ENCODE measurements at places on chromosomes 2 and 18.

DNA sequence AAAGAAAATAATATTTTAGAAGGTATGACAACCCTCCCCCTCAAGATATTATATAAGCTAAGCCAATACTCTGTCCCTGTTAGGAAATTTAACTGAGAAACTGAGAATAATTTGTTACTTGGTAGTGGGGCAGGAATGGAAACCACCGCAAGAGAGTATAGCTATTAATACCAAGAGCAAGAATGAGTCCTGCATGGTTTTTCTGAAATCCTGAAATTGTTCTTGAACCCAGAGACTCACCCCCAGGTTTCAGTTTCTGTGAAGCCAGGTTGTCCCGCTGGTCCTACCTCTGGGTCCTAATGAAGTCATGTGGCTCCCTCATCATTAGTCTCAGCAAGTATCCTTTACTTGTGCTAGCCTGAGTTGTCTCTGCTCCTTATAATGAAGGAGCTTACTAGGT lies 671.0 kb upstream of the ACVR2A start:
- DNase-seq: no peak

- no peak for DNase-seq
Observed at GRCh38 chr2:2157400-2157799, 173.7 kb downstream of the MYT1L start.

DNA sequence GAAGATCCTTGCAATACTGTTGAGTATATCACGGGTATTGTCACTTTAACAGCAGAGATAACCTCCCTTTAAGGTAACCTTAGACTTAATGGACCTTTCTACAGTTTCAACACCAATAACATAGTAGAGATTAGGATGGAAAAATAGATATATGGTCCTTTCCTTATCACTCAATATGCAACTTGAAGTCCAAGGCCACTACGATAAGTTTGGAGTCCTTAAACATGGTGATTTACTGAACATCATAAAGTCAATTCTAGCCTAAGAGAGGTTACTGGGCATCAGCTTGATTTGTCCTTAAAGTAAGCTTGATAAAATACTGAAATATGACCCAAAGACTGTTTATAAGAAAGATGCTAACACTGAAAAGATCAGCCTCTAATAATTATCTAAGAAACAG lies 203.2 kb downstream of the STK39 start:
- DNase-seq: no peak

DNA sequence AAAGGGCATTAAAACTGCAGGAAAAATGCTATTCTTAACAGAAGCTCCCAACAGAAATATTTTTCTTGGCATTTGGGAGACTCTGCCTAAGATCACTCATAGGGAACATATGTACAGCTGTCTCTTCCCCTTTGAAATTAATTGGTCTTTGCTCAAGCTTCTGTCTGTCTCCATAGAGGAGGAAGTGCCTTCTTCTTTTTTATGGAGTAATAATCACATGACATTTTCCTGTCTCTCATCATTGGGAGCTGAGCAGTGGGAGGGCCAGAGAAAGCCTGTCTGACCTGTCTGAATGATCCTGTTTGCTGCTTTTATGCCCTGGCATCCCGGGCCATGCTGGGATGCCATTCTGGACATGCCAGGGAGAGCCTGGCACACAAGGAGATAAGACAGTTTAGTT lies 145.6 kb downstream of the AQP4 start:
- DNase-seq: no peak
